T-helper 17 cell (primary cell): ENCODE measurements at places on chromosomes 1 and 21.
A peak's percentile ranks its signal among the peaks of the same experiment; 100 is the strongest.

DNA sequence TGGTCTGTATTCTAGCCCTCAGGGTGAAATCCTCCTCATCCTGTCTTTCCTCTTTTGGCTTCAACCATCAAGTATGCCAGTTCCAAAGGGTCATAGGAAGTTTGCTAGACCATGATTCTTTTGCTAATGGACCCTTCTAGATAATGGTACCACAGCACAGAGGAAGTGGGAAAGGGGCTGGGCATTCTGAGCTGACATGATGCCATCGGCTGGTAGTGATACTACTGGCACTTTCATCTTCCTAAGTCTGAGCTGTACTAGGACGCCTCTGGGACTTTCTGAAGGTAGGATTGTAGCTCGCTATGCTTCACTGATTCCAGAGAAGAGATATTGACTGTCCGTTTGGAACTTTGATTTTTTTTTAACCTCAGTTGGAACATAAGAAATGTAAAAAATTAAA is 11.4 kb downstream of the FASLG start:
- H3K27ac ChIP-seq = peak overlapping the region; percentile 32
- DNase-seq = no peak
- H3K36me3 ChIP-seq = peaks cover 3% of the 10 kb centered on the region
- no peak overlapping the region for H3K4me3 ChIP-seq

GRCh38 chr1:189970331-189971230 is 507.1 kb downstream of the BRINP3 start:
- DNase-seq = no peak
- H3K27ac ChIP-seq = no peak overlapping the region
- H3K36me3 ChIP-seq = no peaks in the 10 kb centered on the region
- H3K4me1 ChIP-seq = no peaks in the 10 kb centered on the region
- H3K27me3 ChIP-seq = no peaks in the 10 kb centered on the region

GRCh38 chr21:40555021-40555528 is 291.9 kb downstream of the DSCAM start:
- H3K27ac ChIP-seq = no peak overlapping the region
- no peak for DNase-seq
- H3K27me3 ChIP-seq = no peaks in the 10 kb centered on the region
- no peaks in the 10 kb centered on the region for H3K4me1 ChIP-seq
- no peak overlapping the region for H3K4me3 ChIP-seq

- no peaks in the 10 kb centered on the region for H3K4me1 ChIP-seq
- no peak overlapping the region for H3K27ac ChIP-seq
- H3K4me3 ChIP-seq = no peak overlapping the region
- DNase-seq = no peak
Measured at GRCh38 chr1:192005976-192006375, 152.3 kb upstream of the RGS18 start.

- no peak overlapping the region for H3K4me3 ChIP-seq
- H3K27ac ChIP-seq = no peak overlapping the region
- no peak for DNase-seq
- H3K27me3 ChIP-seq = peaks cover 21% of the 10 kb centered on the region
- H3K4me1 ChIP-seq = peaks cover under 1% of the 10 kb centered on the region
Measured at GRCh38 chr1:108871050-108871724, 5.6 kb upstream of the GPSM2 start.

- no peak overlapping the region for H3K27ac ChIP-seq
- H3K36me3 ChIP-seq = no peaks in the 10 kb centered on the region
Measured at GRCh38 chr1:109083923-109084322, 6.6 kb upstream of the TMEM167B start.

- H3K36me3 ChIP-seq = no peaks in the 10 kb centered on the region
- no peak for DNase-seq
- H3K27me3 ChIP-seq = no peaks in the 10 kb centered on the region
- no peak overlapping the region for H3K4me3 ChIP-seq
Measured at GRCh38 chr21:39799178-39799577, 54.2 kb downstream of the IGSF5 start.

- H3K27ac ChIP-seq = no peak overlapping the region
- DNase-seq = no peak
- no peak overlapping the region for H3K4me3 ChIP-seq
- peaks cover 32% of the 10 kb centered on the region for H3K27me3 ChIP-seq
- H3K4me1 ChIP-seq = peaks cover 2% of the 10 kb centered on the region
Measured at GRCh38 chr1:66012106-66012784, 219.6 kb downstream of the PDE4B start.

DNA sequence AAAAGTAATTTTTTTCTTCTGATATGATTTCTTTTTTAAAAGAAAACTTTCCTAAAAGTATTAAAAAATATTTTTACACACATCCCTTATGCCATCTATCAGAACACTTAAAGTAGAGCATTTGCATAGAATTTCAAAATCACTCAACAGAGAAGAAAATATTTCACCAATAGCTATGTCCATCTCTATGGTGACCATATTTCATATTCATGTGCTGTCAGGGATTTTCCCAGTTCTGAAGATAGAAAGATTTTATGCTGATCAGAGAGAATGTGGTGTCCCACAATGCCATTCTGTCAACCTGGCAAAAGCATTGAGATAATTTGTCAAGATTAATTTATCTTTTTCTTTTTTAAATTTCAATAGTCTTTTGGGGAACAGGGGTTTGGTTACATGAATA is 87.0 kb downstream of the C4BPA start:
- no peak for DNase-seq

DNA sequence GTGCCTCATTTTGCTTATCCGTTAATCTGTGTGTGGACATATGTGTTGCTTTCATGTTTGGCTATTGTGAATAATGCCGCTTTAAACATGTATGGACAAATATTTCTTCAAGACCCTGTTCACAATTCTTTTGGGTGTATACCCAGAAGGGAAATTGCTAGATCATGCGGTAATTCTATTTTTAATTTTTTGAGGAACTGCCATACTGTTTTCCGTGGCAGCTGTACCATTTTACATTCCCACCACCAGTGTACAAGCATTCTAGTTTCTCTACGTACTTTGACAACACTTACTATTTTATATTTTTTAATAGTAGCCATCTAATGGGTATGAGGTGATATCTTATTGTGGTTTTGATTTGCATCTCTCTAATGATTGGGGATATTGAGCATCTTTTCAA is 7.1 kb upstream of the NID1 start:
- peaks cover 2% of the 10 kb centered on the region for H3K36me3 ChIP-seq
- H3K27me3 ChIP-seq = peaks cover 3% of the 10 kb centered on the region
- H3K4me3 ChIP-seq = no peak overlapping the region
- no peak for DNase-seq

- peaks cover 14% of the 10 kb centered on the region for H3K27me3 ChIP-seq
- no peak overlapping the region for H3K27ac ChIP-seq
- H3K4me1 ChIP-seq = peaks cover 2% of the 10 kb centered on the region
Measured at GRCh38 chr1:3928586-3928985, 28.5 kb upstream of the C1orf174 start.

- H3K27ac ChIP-seq = peak overlapping the region; percentile 99
- DNase-seq = no peak
- no peaks in the 10 kb centered on the region for H3K27me3 ChIP-seq
- H3K4me3 ChIP-seq = no peak overlapping the region
- no peaks in the 10 kb centered on the region for H3K36me3 ChIP-seq
Measured at GRCh38 chr1:234773936-234774677, 164.1 kb upstream of the IRF2BP2 start.

GRCh38 chr1:22763487-22764200 is 53.0 kb downstream of the EPHB2 start:
- H3K36me3 ChIP-seq = no peaks in the 10 kb centered on the region
- no peaks in the 10 kb centered on the region for H3K4me1 ChIP-seq
- DNase-seq = no peak
- H3K4me3 ChIP-seq = no peak overlapping the region

DNA sequence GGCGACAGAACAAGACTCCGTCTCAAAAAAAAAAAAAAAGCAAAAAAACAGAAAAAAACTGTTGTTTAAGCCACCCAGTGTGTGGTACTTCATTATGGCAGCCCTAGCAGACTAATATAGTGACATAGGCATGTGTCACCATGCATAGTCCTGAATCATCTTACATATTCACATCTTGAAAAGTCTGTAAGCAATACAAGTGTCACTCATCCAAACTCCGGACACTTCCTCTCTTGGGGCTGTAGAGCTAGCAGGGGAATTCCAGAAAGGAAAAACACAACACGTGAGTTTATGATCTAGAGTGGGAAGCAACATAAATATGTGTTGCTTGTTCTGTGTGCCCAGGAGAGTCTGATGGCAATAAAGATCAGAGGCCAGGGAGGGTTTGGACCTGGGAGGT is 81.6 kb upstream of the KCNE2 start:
- no peak overlapping the region for H3K27ac ChIP-seq
- H3K4me1 ChIP-seq = no peaks in the 10 kb centered on the region
- H3K36me3 ChIP-seq = no peaks in the 10 kb centered on the region
- H3K27me3 ChIP-seq = no peaks in the 10 kb centered on the region

GRCh38 chr1:221025501-221025900 is 146.3 kb downstream of the HLX start:
- no peaks in the 10 kb centered on the region for H3K36me3 ChIP-seq
- no peak overlapping the region for H3K27ac ChIP-seq
- H3K4me1 ChIP-seq = no peaks in the 10 kb centered on the region
- no peak for DNase-seq
- H3K27me3 ChIP-seq = no peaks in the 10 kb centered on the region

GRCh38 chr1:97919585-97920261 is 1.1 kb downstream of the DPYD start:
- peaks cover 33% of the 10 kb centered on the region for H3K4me1 ChIP-seq
- peak overlapping the region; percentile 87 for H3K27ac ChIP-seq
- H3K36me3 ChIP-seq = no peaks in the 10 kb centered on the region
- peak overlapping the region; percentile 97 for H3K4me3 ChIP-seq
- no peaks in the 10 kb centered on the region for H3K27me3 ChIP-seq
